Activated CD4-positive, alpha-beta memory T cell treated with anti-CD3 and anti-CD28 coated beads for 36 hours (primary cell): ENCODE measurements at places on chromosomes 4 and X. TPM values are rescaled to one million over a fixed set of nuclear protein-coding genes. Genes with fewer than 3 reads are reported as not detected.

DNA sequence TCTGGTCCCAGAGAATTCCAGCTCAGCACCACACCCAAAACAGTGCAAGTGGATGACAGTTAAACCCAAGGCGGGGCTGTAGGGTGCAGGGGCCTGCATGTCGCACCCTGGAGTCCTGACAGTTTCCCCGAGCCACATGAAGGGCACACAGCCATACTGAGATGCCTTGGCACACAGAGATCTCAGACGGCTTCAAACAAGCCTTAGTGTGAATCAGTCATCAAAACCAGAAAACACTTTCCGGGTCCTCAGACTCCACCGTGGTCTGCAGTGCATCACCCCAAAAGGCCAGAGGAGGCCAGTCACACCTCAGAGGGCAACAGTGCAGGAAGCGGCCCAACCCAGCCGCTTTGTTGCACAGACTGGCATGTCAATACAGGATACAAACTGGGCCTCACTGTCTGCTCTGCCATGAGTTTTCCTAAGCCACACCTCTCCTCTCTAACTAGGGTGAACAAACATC is 64.6 kb upstream of the ENPP6 start:
- DNase-seq: peak; percentile 87

GRCh38 chr4:8148785-8149435 is 9.7 kb downstream of the ABLIM2 start:
- DNase-seq: no peak

DNA sequence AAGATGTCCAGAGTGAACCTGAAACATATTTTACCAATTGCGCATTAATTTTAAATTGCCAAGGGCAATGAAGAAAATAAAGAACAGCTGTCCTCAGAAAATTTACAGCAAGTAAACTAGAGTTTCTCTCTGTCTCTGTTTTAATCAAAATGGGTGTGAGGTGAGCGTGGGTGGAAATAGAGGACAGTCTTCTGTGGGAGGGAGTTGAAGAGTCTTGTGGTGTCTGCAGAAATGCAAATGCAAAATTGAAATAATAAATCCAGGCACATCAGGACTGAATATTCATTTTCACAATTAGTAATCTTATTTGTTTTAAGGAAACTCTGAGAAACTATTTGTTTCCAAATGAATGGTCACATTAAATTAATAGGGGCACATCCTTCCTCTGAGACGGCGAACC is 192.0 kb downstream of the ARHGAP10 start:
- DNase-seq: no peak

DNA sequence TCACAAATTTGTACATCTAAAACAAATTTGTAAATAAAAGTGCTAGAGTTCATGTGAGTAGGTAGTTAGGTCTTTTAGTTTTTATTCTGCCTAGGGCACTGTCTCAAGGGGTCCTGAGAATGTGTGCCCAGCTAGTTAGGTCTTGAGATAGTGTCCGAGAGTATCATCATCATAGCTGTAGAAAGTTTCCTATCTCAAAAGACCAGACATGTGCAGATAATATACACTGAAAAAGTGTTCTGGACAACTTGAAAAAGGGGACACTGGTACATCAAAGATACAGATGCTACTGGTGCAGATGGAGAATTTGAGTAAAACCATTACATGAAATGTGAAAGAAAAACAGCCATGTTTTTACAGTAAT is 1.8 kb upstream of the ZCCHC4 start:
- DNase-seq: no peak

DNA sequence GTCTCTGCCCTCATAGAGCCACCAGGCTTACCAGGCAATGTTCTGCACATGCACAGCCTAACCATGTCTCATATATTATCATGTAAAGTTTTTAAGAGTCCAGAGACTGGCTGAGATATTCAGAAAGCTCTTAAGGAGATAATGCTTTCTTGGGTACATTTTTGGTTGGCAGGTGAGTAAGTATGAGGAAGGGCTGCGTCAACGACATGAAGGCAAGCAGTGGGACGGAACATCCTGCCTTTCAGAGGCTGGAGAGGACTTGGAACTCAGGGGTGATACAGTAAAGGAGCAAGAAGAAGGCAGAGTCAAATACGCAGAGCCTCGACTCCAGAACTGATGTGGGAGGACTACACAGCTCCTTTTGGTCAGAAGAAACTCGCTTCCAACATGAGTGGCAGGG is 74.8 kb upstream of the MTNR1A start:
- DNase-seq: no peak

- DNase-seq: no peak
These were observed 59.6 kb downstream of the DCX start for GRCh38 chrX:111352424-111352823.

- no peak for DNase-seq
These were observed 37.4 kb upstream of the STS start for GRCh38 chrX:7109838-7110793.

- peak; percentile 43 for DNase-seq
These were observed 26.0 kb upstream of the VSIG1 start for GRCh38 chrX:108018656-108019381.

- no peak for DNase-seq
These were observed 6.3 kb downstream of the DCHS2 start for GRCh38 chr4:154485127-154485773.

- DNase-seq: peak; percentile 9
These were observed at the start of gene TCEAL9 for GRCh38 chrX:103356130-103356798. TSS of gene TCEAL9 (plus strand) at chrX:103356506. CDS start at chrX:103357685, 1,179 bp downstream.

DNA sequence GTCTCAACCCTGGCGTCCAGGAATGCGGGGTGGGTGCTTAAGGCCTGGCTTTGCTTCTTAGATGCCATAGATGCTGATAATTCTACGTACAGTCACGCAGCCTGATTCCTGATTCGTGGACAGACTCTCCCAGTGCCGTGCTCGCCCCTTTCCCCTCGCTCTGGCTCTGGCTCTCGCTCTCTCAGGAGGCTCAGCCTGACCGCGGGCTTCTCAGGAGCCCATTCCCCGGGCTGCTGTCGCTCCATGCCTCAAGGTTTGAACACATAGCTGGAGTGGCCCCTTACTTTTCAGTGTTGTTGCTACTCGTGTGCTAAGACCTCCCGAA is 59.2 kb upstream of the ZC4H2 start:
- no peak for DNase-seq

DNA sequence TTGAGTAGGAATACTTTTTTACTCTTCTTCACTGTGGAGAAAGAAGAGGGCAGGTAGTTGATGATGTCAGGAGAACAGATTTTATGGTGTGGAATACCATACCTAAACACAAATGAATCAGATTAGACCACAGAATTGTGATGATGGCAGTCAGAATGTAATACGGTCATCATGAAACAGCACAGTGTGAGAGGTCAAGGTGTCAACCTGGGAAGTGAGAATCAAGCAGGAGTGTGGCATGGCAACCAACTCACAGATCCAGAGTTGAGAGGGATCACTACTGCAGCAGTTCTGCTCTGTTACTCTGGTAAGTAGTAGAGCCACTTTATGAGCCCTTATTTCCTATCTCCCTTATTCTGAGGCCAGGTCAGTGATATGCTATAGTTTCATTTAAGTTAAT is 27.7 kb downstream of the METTL14 start:
- DNase-seq: peak; percentile 25

DNA sequence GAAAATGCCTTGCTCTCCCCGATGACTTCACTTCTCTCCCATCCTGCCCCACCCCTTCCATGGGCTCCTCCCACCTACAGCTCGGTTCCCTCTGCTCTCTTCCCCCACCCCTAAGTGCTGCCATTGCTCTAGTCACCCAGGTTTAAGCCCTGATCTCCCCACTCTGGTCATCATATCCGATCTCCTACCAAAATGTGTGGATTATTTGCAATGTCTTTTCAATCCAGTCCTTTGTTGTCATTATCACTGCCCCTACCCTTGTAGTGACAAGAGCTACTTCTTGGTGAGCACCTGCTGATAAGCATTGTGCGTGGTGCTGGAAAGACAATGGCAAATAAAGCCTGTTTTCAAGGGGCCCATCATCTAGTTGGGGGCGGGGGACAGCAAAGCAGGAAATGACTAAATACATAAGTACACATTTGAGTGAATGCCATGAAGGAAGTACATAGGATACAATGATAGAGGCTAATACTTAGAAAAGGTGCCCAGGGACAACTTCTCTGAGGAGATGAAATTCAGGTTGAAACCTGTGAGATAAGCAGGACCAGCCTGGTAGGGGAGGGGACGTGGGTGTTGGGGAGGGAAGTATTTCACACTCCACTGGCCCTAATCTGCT is 63.8 kb downstream of the DLG3 start:
- peak; percentile 51 for DNase-seq

- DNase-seq: no peak
These were observed 1.8 kb upstream of the FRMPD3 start for GRCh38 chrX:107447642-107448041.

DNA sequence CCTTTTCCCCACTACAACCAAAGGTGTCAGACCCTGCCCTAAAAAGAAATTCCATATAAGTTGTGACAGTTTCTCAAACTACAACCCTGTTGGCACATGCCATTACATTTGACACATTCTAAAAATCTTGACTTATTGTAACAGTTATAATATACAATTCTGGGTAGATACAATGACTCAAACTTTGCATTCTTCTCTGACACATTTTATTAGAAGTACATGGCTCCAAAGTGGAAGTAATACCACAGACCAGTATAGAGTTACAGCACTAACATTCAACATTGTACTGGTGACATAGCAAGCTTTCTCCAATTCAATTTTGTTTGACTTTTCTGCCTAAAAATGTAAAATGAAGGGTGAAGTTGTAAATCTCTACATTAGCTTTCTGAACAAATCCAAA is 196.6 kb upstream of the ETNPPL start:
- no peak for DNase-seq

DNA sequence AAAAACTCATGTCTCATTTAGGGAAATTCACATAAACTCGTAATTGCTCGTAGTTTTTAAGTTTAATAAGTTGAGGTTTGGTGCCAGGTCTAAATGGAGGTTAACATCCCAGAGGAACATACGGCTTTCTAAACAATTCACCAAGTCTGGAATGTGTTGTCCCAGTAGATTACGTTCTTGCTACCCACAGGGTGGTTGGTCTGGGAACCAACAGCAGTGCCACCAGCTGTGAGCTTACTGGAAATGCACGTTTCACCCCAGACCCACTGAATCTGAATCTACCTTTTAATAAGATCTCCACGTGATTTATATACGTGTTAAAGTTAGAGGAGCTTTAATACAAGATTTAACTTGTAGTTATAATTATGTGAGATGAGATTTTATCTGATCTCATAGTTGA is 134.3 kb downstream of the BMPR1B start:
- DNase-seq: no peak

GRCh38 chr4:141657550-141658250 is 21.3 kb downstream of the IL15 start:
- DNase-seq: no peak

- DNase-seq: no peak
These were observed 1304.0 kb downstream of the FAM133A start for GRCh38 chrX:94977986-94978385.

GRCh38 chr4:83353516-83353915 is 18.9 kb upstream of the HPSE start:
- no peak for DNase-seq

DNA sequence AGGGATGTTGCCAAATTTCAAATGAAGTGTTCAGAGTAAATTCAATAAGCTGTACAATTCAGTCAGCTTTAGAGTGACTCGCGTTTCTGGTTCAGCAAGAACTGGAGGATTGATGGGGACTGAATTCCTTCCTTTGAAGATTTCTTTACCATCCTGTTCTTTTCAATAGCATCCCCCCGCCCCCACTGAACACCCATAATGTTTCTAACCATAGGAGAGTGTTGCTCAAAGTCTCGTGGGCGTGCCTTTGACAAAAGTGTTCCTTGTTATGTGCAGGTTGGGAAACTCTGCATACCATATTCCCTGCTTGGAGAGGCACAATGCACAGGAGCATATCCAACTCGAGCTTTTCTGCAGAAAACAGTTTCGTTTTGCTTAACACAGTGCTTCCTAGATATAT is 323.5 kb upstream of the CASK start:
- DNase-seq: no peak

DNA sequence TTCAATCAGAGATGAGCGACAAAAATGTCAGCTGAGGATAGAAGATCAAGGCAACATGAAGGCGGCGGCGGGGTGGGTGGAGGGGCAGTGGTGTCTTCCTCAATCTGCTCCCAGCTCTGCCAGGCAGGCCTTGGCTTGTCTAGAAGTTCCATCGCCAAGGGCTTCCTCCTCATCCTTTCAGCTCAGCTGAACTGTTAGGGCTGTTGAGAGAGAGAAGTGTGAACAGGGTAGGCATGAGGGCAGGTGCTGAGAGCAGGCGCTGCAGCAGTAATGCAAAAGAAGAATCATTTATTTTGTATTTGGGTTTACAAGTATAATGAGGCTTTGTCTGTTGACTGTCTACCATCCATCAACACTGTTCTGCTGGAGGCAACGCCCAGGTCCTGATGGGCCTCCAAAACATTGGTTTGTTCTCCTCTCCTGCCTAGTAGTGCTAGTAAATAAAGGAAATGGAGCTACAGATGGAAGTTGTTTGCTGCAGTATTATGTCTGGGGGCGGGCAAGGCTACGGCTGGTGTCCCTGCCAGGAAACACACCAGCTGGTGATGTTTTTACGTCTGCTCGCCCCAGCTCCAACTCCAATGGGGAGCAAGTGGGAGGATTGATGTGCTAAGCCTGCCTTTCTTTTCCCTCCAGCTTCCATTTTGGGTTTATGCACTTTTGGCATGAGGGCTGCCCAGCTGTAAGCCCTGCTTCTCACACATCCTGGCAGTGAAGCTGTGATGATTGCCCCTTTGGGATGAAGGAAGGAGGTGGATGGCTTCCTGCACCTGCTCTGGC is 139.4 kb upstream of the BOD1L1 start:
- DNase-seq: no peak

GRCh38 chr4:88697141-88697540 is 488 bp downstream of the NAP1L5 start:
- peak; percentile 21 for DNase-seq

DNA sequence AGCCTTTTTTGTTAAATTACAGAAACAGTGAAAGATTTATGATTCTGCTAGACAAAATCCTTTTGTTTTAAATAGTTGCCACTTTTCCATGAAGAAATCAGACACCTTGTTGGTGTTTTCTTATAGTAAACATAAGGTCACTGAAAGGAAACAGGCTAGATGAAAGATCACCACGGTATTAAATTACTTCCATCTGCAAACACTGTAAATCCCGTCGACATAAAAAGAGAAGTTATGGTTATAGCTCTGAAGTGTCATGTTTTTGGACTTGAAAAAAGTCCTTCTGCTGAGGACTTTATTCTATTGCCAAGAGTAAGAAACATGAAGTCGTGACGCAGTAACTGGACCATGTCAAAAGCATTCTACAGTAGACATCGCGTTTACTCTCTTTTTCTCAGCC is 567.6 kb upstream of the SLIT2 start:
- DNase-seq: no peak

GRCh38 chr4:2048831-2049230 is 10.3 kb upstream of the NAT8L start:
- DNase-seq: no peak

The PGAM4 gene
- 0.70 TPM for total RNA-seq

The GABRQ gene
- not detected for total RNA-seq

The ARMCX4 gene
- total RNA-seq: 6.3 TPM

The SMARCA1 gene
- 0.10 TPM for total RNA-seq

The CENPC gene
- total RNA-seq: 33.5 TPM

The ACOX3 gene
- 42.3 TPM for total RNA-seq

The ADH1B gene
- not detected for total RNA-seq

The CCSER1 gene
- total RNA-seq: 0.19 TPM

The PDCL2 gene
- total RNA-seq: not detected
